ENCODE measurements at places on chromosomes 4 and X.
A peak's percentile ranks its signal among the peaks of the same experiment; 100 is the strongest.

GRCh38 chr4:10093801-10094552 lies 22.6 kb downstream of the WDR1 start:
- peak; percentile 39 for DNase-seq

GRCh38 chrX:118329175-118329574 lies 16.7 kb upstream of the WDR44 start:
- no peak for DNase-seq

- no peak for DNase-seq
Measured at GRCh38 chr4:8705161-8706145, 112.9 kb downstream of the CPZ start.

DNA sequence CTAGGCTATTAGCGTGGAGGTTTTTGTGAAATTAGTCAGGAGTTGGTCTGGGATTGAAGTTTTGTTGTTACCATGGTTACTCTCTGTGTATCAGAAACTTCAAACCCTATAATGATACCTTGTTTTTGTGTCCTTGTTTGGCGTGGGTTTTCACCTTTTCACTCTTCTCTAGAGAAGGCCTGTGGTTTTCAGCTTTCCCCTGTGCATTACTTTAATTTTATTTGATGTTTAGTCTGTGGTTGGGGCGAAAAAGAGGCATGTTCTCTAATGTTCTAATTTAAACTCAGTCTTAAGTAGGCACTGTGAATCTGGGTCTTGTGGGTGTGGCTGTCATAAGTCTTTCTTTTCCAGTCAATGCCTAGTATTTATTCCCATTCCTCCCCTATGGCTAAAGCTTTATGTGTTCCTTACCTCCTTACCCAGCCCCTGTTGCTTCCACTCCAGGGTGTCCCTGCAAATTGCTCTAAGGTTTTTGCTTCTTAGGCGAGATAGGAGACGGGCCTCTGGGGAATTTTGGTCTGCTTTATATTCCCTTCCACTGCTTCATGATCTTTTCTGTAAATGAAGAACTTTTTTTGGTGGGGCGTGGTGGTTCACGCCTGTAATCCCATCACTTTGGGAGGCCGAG lies 326.3 kb upstream of the ZCCHC13 start:
- DNase-seq: peak; percentile 2

DNA sequence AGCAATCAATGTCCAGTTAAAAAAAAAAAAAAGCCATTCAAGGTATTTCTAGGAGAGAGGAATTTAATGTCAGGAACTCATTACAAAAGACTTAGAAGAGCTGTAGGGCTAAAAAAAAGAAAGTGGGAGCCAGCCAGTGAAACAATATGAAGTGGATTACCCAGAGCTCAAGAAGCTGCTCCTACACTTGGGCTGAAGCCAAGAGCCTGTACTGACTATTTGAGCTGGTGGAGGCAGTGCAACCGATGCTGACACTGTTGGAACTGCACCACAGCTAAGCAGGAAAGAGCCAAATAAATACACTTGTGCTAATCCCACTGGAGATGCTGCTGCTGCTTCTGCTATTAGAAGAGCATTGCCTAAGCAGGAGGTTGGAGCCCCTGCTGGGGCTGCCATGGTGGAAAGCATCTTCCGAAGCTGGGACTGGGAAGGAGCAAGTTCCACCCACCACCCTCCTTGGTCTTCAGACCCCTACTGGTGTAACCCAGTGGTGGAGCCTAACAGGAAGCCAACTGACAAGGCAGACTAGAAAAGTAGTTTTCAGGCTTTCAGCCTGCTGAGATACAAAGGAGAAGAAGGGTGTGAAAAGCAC lies 65.4 kb downstream of the CXXC4 start:
- no peak for DNase-seq

- no peak for DNase-seq
Measured at GRCh38 chrX:30714138-30714537, 60.9 kb downstream of the GK start.

GRCh38 chr4:112075129-112075753 lies 70.0 kb upstream of the FAM241A start:
- DNase-seq: no peak

DNA sequence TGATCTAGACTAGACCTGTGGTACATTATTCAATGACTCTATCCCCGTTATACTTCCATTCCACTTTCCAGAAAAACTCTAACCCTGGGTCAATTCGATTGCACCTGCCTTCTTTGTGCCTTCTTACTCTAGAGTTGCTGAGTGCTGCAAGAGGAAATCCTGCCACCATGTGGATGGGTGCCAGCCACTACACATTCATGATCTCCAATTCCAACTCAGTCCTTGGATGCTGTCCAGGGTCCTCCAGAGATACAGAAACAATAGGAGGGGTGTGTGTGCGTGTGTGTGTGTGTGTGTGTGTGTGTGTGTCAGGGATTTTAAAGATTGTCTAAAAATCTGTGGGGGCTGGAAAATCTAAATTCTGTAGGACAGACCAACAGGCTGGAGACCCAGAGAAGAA lies 42.9 kb upstream of the INTS6L start:
- peak; percentile 1 for DNase-seq

DNA sequence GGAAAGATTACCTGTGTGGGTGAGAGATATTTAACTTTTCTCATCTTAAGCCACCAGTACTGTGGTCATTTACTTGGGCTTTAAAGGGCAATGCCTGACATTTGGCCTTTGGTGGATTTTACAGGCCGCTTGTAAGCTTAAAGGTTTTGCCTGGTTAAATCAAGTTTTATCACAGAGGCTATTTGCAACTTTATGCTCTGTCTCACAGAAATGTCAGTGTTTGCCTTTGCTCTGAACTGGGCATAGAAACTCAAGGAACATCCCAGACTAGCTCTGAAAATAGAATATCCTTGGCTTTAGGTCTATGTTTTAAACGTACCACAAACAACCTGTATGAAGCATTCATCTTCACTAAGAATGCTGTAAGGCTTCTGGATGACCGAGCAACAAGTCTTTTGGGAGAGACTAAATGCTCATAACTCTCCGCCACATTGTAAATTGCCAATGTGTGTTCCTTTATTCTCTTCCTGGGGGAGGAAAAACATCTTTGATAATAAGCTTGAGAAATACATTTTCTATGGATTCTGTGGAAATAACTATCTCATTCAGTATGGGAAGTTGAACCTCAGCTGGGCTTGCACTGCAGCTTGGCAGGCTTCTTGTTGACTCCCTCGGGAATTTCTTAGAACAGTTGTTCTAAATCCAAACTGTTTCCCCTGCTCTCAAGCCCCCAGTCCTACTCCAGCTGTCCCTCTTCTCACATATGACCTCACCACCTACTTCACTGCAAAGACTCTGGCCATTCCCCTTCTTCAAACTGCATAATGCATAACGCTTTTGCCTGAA lies 105.8 kb upstream of the WDR44 start:
- DNase-seq: no peak

GRCh38 chr4:89486042-89486441 lies 178.4 kb upstream of the GPRIN3 start:
- DNase-seq: no peak

DNA sequence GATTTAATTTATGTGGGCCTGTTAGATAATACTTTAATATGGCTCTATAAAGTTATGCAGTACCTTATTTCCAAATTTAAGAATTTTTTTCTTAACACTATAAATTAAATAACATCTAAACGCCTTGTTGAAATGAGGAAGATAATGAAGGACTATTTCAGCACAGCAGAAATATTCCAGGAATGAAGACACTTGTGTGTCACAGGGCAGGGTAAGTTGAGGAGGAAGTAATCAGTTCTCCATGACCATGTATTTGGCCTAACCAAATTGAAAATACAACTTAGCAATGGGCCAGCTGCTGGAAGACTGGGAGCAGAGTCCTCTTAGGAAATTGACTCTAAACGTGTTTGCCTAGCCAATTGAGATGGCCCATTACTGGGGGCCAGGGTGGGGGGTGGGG lies 16.9 kb downstream of the CXCL3 start:
- no peak for DNase-seq

- no peak for DNase-seq
Measured at GRCh38 chrX:104660092-104660491, 94.1 kb downstream of the IL1RAPL2 start.

- no peak for DNase-seq
Measured at GRCh38 chr4:121562811-121563210, 134.0 kb downstream of the ANXA5 start.

DNA sequence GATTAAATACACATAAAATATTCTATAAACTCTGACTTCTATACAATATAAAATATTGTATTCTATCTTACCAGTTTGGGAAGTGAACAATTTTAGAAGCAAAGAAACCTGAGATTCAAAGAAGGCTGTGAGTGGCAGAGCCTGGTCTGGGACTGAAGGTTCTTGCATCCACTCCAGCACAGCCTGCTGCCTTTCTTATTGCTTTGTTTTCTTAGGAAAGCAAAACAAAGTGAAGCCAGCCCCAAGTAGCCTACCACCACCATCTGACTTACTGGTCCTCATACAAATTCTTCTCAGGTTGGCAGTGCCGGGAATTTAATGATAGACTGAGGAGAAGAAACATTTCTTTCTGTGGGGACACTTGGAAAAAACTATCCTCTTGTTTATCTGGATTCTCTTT lies 129.7 kb upstream of the SMAD1 start:
- no peak for DNase-seq

- DNase-seq: no peak
Measured at GRCh38 chr4:7716010-7716721, 223.5 kb downstream of the AFAP1 start.

DNA sequence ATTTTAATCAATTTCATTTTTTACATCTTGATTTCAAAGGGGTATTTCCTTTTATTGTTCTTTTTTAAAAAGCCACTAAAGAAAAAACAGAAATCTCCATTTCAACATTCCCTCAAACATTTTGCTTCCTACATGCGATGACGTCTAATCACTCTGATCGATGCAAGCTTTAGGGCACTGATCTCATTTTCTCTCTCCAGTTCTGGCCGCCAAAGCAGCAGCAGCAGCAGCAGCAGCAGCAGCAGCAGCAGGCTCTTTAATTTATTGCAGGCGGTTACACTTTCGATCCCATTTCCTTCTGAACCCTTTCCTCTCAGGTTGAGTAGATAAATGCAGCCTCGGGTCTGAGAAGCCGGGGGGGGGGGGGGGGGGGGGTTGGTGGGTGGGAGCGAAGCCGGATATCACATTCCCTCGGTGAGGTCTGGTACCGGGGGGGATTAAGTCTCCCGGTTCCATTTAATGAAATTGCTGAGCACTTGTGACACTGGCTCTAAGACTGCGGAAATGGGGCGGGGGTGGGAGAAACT lies 3.4 kb upstream of the PCDH7 start:
- DNase-seq: no peak

DNA sequence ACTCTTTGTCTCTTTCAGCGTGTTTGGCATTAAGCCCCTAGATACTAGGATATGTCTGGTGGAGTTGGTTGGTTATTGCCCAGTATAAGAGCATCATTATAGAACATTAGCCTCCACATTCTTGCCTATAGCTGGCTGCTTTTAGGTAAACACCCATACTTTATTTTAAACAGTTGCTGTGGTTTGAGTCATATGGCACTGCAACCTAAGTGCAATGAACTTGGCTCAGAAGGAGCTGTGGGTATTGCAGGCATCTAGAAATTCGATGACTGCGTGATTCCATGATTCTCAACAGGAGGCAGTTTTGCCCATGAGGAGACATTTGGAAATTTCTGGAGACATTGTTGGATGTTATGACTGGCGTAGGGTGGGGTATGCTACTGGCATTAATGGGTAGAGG lies 49.5 kb downstream of the DCLK2 start:
- DNase-seq: no peak

DNA sequence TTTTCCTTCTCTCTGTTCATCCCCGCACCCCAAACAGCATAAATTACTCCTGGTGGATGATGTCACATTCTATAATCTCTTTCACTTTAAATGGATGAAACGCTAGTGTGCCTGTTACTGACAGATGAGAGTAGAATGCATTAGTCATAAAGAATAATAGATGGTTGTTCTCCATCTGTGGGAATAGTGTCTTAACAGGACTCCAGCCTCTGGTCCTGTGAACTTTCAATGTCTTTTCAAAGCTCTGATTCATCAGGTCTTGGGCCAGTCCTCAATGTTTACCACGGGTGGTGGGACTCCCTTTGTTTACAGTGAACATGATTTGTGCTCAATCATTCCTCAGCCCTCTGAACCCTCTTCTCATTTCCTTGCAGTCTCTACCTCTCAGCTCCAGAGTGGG lies 182.6 kb downstream of the GABRB1 start:
- DNase-seq: no peak

- no peak for DNase-seq
Measured at GRCh38 chr4:3827616-3828492, 61.7 kb downstream of the ADRA2C start.

- DNase-seq: no peak
Measured at GRCh38 chrX:44843318-44843702, 511 bp upstream of the DUSP21 start.

- no peak for DNase-seq
Measured at GRCh38 chr4:121176082-121176934, 12.2 kb upstream of the TNIP3 start.

DNA sequence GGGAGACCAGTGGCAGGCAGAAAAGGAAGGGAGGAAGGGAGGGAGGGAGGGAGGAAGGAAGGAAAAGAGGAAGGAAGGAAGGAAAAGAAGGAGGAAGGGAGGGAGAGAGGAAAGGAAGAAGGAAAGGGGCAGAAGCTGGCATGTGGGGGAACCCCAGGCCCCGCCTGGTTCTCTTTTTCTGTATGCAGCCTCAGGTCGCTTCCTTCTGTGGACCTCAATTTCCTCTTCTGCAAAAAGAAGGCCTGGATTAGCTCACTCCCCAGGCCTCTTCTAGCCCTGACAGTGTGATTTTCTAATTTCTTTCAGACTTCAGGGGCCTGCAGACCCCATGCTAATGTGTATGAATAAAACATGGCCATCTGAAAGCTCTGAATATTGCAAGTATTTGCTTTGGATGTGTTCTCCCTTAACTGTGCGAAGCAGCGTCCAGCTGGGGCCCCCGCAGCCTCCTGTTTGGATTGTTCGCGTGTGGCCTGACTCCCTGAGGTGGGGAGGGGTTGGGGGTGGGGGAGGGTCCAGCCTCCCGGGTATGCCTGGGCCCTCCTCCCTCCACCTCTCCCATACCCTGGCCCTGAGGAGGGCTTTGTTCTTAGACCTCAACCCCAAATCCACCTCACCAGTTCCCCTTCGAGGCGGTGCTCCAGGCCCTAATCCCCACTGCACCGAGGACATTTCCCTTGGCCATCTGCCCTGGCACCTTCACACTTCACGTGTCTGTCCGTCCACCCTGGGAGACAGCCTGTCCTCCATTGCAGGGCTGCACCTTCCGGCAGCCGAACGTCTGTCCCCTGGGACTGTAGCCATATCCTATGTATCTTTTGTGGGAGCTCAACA lies 199.9 kb upstream of the ATP6AP2 start:
- no peak for DNase-seq

GRCh38 chr4:142516686-142517526 lies 329.2 kb downstream of the INPP4B start:
- DNase-seq: no peak

DNA sequence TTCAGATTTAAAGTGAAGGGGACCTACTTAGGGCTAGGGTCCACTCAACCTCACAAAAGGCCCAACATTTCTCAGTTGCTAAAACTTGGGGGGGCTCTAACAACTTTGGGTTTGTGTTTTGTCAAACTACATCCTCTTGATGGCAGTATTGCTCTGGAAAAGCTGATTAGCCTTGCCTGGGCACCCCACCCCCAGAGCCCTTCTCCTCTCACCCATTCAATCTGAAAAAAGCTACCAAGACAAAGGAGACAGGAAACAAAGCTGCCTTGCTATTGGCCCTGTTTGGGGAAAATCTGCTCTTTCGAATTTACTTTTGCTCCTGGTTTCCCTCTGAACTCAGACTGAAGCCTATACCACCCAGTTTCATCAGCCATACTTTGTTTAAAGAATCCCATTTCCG lies 195.2 kb upstream of the STK26 start:
- no peak for DNase-seq

GRCh38 chrX:20789103-20789502 lies 522.4 kb upstream of the RPS6KA3 start:
- DNase-seq: no peak

GRCh38 chrX:41516456-41516855 lies 69.3 kb downstream of the NYX start:
- no peak for DNase-seq
